ENCODE measurements at places on chromosomes 6 and 20. TPM values are rescaled to one million over a fixed set of nuclear protein-coding genes. Genes with fewer than 3 reads are reported as not detected.
A peak's percentile ranks its signal among the peaks of the same experiment; 100 is the strongest.

Gene RAMACL
- total RNA-seq = 2.4 TPM

Gene CD93
- 160 TPM for total RNA-seq

Gene C6orf132
- total RNA-seq = 3.1 TPM

Gene CDYL
- total RNA-seq = 42.9 TPM

DNA sequence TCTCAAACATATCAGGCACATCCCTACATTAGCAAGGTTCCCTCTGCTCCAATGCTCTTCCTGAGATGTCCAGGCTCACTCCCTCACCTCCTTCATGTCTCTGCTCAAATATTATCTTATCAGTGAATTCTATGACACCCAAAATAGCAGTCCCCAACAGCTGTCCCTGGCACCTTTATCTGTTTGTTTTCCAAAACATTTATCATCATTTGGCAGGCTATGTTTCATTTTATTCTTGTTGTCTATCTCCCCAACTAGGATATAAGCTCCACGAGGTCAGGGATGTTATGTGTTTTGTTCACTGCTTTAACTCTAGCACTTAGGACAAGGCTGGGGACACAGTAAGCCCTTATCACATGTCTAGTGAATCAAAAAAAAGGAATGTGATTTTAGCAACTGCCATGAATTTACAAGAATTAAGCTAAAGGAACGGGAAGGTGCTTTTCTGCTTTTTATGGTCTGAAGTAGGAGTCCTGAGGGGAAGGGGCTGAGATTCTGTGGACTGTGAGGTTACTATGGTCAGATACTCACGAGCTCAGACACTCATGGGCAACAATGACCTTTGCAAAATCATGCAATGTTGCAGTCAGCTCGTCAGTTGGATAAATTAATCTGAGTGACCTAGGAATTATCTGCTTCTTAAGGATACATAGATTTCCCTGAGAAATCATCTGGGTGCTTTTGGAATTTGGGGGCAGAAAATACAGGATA is 1.9 kb upstream of the IL22RA2 start:
- no peaks in the 10 kb centered on the region for H3K4me1 ChIP-seq
- no peak overlapping the region for H3K27ac ChIP-seq
- H3K4me3 ChIP-seq = no peak overlapping the region
- no peaks in the 10 kb centered on the region for H3K36me3 ChIP-seq
- H3K27me3 ChIP-seq = no peaks in the 10 kb centered on the region
- DNase-seq = no peak

GRCh38 chr6:160121558-160121957 is at the start of gene SLC22A1:
Gene SLC22A1 (plus strand): TSS chr6:160121815. CDS start chr6:160121936, 121 bp downstream.
- H3K36me3 ChIP-seq = no peaks in the 10 kb centered on the region
- H3K4me1 ChIP-seq = no peaks in the 10 kb centered on the region
- H3K27me3 ChIP-seq = no peaks in the 10 kb centered on the region
- no peak within 1 kb of the TSS for H3K4me3 ChIP-seq

DNA sequence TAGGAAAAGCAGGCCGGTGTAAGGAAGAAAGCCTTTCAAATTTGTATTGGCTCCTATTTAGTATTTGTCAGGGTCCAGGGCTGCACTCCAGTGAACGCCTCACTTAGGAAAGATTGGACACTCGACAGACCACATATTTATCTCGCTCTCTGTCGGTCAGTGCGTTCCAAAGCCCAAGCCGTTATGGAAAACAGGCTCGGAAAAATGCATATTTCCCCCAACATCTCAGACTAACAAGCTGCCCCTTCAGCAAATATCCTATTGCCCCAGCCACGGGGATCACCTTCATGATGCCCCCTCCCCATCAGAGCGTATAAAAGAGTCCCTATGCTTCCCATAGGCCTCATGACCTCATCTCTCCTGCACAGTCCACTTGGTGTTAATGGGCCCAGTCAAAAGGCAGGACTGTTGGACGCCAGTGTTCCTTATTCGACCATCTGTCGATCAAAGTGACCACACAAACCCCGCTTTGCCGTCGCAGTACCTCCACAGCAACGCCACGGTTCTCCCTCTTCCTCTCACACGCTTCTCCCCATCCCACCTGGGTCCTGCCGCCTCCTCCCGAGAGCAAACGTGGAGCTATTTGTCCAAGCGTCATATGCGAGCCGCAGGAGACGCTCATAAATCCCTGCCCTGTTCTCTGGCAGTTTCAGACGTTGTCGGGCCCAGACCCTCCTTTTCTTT is 63.3 kb downstream of the NPEPL1 start:
- no peak overlapping the region for H3K4me3 ChIP-seq
- H3K27ac ChIP-seq = no peak overlapping the region
- DNase-seq = no peak
- H3K27me3 ChIP-seq = no peaks in the 10 kb centered on the region

GRCh38 chr6:84061613-84062398 is 28.2 kb downstream of the MRAP2 start:
- H3K27ac ChIP-seq = peak overlapping the region; percentile 59
- peaks cover 5% of the 10 kb centered on the region for H3K36me3 ChIP-seq
- H3K27me3 ChIP-seq = no peaks in the 10 kb centered on the region
- DNase-seq = no peak
- peaks cover 5% of the 10 kb centered on the region for H3K4me1 ChIP-seq

- DNase-seq = no peak
- H3K4me3 ChIP-seq = no peak overlapping the region
- H3K27ac ChIP-seq = no peak overlapping the region
- no peaks in the 10 kb centered on the region for H3K36me3 ChIP-seq
- H3K27me3 ChIP-seq = no peaks in the 10 kb centered on the region
Measured at GRCh38 chr6:68559716-68560115, 75.4 kb upstream of the ADGRB3 start.

- H3K4me1 ChIP-seq = no peaks in the 10 kb centered on the region
- no peaks in the 10 kb centered on the region for H3K27me3 ChIP-seq
- no peak overlapping the region for H3K4me3 ChIP-seq
- no peak overlapping the region for H3K27ac ChIP-seq
- no peak for DNase-seq
- H3K36me3 ChIP-seq = no peaks in the 10 kb centered on the region
Measured at GRCh38 chr6:51021171-51021570, 202.5 kb downstream of the TFAP2B start.

All from aorta (tissue), 5 donors.